Stimulated activated CD8-positive, alpha-beta memory T cell treated with anti-CD3 and anti-CD28 coated beads, Interleukin-4, amount 100 ng/mL, for 24 hours (primary cell): ENCODE measurements at places on chromosomes 1 and 21.

DNA sequence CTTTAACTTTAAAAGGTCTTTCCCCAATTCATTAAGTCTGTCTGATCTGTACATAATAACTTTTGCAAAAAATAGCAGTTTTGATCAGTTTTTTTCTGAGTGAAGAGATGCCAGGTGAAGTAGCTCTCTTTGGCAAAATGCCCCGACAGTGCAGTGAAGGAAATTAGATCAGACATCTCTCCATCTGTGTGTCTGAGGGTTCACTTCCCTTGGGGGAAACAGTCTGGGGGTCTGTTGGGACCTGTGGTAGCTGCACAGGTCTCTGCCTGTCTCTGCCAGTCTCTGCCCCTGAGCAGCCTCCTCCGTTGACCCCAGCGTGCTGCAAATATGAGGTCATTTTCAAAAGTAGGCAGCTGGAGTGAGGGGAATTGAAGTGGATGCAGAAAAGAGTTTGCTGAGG, 54.5 kb downstream of the TBCE start:
- DNase-seq, result no peak

- no peak for DNase-seq
Observed at GRCh38 chr21:36825658-36826057, 126.7 kb downstream of the SIM2 start.

DNA sequence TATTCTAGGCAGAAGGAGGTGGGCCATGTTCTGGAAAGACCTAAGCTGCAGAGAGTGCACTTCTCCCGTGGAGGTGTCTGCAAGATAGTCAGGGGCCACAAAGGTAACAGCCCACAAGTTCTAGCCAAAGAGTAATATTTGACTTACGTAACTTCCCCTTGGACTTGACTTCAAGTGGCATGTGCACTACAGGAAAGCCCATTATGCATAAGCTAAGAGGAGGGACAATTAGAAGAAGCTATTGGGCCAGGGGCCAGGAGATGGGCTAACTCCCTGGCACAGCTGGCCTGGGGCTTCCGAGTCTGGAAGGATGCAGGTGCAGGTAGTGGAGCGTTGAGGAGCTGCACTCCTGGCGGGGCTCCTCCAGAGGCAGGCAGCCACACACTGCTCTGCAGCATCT, 58.3 kb downstream of the ERG start:
- DNase-seq, result no peak

DNA sequence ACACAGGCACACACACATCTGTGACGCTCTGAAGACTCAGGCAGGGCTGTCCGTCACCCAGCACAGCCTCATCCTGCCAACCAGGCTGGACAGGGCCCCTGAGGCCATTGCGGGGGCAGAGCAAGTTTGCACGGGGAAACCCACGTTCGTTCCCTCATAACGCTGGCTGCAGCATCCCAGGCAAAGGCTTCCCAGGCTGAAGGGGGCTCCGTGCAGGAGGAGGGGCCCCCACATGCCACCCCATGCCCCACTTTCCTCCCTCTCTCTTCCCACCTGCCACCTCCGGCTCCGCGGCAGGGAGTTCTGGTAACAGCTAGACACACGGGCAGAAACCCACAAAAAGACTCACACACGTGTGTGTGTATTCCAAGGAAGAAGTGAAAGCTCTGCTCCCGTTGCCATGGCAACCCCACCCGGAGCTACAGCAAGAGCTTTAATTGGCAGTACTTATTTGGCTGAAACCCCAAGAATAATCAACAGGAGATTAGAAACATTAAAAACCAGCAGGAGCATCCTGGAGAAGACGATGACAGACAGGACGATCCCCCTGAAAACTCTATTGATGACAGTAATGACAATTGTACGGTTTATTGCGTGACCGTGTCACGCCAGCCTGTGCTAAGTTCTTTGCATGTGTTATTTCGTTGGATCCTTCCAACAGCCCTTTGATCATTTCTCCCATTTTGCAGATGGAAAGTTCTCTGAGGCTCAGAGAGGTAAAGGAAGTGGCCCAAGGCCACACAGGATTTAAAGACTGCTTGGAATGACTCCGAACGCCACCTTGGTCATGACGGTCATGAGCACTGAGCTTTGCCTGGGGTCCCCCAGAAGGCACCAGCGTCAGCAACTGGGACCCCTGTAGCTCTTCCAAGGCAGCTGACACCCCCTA, 247.1 kb downstream of the NPHP4 start:
- no peak for DNase-seq
